ENCODE measurements at places on chromosomes 1 and 21.

DNA sequence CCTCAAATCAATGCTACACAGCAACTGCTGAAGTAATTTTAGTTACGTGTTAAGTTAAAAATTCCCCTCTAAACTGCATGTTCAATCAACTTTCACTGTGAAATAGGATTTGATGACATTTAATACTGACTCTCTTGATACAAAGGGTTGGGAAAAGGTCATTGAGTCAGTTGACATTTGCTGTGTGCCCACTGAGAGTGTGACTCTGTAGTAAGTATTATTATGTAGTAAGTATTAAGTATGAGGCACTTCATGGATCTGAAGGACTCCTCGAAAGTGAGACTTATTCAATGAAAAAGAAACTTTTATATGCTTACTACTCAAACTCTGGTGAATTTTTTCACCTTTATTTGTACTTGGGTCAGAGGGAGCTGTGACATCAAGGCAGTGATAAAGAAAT lies 83.1 kb upstream of the S1PR1 start:
- peak; percentile 55 for DNase-seq

- DNase-seq = no peak
These were observed 205.0 kb downstream of the HMCN1 start for GRCh38 chr1:185939142-185939541.

DNA sequence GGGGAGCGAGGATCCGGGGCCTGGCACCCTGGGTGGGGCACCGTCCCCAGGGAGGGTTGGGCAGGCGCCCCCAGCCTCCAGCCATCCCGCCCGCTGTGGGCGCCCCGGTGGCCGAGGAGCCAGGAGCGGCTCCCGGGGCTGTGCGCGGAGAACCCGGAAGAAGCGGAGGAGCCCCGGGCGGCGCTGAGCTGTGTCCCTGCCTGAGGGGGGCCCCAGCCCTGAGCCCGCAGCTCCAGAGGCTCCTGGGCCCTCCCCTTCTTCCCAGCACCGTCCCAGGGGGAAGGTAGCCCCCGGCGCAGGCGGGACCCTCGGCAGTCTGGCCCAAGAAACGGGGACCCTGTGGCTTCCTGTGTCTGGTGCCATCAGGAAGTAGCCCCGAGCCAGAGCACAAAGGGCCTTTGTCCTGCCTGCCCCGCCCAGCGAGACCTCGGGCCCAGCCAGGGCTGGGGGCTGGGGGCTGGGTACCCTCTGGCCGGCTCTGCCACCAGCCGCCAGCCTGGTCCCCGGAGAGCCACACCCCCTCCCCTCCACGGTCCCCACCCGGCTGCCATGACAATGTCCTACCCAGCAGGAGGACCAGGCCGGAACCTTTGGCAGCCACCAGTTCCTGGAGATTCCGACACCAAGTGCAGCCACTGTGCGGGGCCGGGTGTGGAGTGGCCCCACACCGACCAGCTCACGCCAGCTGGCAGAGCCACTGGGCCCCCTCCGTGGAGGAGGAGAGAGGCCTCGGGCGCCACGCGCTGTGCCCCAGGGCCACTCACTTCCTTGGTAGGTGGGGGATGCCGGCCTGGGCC lies 15.6 kb upstream of the TTLL10 start:
- peak; percentile 49 for DNase-seq

- DNase-seq = no peak
These were observed 27.1 kb downstream of the FTCD start for GRCh38 chr21:46128106-46128932.

DNA sequence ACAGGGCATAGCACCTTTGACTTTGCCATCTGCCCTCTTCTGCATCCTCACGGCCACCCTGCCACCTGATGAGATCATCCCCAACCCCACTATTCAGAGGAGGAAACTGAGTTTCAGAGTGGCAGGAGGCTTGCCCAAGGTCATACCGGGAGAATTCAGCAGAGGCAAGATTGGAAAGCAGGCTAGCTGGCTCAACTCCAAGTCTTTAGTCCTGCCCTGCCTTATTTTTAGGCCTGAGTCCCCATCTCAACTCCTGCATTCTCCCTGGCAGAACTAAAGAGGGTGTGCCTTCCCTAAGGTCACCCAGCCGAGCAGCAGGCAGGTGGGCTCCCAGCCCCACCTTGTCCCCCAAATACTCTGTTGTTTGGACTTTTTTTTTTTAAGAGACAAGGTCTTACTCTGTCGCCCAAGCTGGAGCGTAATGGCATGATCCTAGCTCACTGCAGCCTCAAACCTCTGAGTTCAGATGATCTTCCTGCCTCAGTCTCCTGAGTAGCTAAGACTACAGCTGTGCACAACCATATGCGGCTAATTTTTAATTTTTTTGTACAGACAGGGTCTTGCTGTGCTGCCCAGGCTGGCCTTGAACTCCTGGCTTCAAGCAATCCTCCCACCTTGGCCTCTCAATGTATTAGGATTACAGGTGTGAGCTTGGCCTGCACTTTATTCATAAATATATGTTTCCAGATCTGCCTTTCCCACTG lies 13.8 kb upstream of the FGR start:
- DNase-seq = no peak

GRCh38 chr1:23423415-23424292 lies 894 bp downstream of the TCEA3 start:
- DNase-seq = no peak

DNA sequence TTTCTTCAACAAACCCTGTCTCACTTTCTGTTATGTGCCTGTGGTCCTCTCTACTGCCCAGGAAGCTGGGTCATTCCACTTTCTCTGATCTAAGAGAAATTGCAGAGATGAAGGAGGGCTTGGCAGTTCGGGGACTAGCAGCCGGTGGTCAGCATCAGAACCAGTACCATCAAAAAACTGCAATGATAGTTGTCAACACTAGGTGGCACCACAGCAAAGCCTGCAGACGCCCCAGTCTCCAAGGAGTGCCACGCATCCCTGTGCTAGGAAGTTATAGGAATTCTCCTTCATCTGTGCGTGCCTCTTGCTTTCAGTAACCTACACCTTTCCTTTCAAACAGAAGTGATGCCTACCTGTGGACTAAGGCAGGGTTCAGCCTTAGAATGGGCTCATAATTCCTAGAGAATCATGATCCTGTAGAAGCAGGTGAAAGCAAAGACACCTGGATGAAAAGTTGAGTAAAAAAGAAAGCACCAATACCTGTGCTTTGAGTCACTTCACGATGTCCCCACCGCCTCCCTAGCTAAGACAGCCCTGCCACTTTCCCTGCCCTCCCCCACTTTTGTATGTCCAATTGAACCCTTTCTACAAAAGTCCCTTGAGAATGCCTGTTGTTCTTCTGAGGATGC lies 129.2 kb downstream of the ADAMTS1 start:
- DNase-seq = peak; percentile 61

DNA sequence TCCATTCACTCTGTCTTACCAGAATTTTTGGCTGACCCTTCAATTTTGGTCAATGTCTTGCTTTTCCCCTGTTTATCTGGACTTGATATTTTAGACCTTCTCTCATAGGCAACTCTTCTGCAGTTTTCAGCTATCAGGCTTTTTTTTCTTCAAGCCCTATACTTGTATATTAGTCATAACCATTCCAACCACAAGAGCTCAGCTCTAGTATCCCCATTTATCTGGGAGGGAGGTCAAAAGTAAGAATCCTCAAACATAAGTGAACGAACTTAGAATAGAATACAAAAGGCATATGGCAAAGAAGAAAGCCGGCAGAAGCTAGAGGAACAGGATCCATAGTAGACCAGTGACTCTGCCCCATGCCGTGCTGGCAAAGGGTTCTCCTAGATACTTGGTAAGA lies 45.9 kb upstream of the TNFSF4 start:
- no peak for DNase-seq

DNA sequence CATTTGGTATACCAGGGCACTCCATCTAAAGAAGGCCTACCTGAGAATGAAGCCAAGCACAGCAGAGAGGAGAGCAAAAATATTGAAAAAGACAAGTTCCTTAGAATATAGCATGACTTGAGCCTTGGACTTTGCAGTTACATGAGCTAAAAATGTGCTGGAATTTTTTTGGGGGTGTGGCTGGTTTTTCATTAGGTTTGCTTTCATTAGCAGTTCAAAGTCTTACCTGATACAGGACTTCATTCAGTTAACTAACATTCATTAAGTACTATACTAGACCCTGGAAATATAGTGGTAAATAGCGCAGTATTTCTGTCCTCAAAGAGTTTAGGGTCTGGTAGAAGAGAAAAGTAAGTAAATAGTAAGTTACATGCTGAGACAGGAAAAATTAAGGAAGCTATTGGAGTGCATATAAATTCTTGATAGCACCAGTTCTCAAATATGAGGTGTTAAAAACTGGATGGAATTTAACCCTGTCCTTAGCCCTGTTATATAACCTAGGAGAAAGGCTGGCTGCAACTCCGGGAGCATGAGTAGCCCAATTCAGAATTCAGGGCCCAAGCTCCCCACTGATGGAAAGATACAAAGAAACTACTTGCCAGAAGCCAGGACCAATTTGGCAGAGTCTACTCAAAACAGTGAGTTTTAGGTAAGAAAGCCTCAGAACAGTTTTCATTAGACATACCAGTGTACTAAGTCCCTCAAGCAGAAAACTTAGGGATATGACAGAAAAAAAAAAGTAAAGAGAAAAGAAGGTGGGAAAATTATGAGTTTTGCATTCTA lies 3.1 kb upstream of the DOCK7 start:
- no peak for DNase-seq

DNA sequence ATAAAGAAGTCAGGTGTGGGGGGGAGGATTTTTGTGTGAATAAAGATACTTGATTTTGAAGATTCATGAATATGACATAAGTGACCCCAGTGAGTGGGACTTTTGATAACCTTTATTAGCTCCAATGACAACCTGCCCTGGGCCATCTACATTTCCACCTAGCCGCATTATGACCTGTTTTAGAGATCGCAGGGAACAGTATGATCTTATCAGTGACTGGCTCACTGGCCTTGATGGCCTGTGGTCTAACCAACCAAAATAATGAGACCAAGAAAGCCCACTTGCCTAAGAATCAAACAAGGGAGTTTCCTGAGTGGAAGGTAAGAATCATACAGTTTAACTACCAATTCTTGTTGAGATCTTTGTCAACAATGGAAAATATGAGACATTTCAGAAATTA lies 1.8 kb downstream of the ELAPOR1 start:
- DNase-seq = no peak

DNA sequence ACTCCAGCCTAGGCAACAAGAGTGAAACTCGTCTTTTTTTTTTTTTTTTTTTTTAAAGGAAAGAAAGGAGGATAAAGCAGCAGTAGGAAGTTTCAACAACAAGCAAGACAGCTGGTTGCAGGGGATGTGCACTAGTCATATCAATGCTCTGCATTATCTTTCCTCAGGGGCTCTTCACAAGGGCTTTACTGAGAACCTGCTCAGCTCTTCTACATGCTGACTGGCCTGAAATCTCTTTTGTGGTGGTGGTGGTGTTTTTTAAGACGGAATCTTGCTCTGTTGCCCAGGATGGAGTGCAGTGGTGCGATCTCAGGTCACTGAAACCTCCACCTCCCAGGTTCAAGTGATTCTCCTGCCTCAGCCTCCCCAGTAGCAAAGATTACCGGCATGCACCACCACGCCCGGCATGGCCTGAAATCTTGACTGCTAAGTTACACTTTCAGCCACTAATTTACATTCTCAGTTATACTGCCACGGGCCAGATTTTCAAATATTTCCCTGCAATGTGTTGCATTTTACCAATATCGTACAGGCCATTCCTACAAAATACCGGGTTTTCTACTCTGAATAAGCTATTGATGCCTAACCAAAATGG lies 68.0 kb downstream of the PUM1 start:
- no peak for DNase-seq

- DNase-seq = no peak
These were observed 680.5 kb downstream of the PTPRU start for GRCh38 chr1:29916656-29917369.

GRCh38 chr1:188584119-188584518 lies 1755.4 kb downstream of the PLA2G4A start:
- DNase-seq = no peak

DNA sequence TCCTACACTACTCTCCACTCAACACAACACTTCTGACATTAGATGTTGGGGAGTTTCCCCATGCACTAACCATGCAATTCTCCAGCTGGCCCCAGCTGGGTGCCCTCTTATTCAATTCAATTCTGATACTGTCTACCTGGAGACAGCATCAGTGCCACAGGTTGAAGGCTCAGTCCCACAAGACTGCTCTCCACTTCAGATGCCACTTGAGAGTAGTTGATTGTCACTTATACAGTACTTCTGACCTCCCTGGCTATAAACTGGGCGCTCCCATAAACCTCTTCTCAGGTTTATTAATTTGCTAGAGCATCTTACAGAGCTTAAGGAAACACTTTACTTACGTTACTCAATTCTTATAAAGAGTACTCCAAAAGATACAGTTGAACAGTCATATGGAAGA lies 442.3 kb downstream of the LRRIQ3 start:
- no peak for DNase-seq

DNA sequence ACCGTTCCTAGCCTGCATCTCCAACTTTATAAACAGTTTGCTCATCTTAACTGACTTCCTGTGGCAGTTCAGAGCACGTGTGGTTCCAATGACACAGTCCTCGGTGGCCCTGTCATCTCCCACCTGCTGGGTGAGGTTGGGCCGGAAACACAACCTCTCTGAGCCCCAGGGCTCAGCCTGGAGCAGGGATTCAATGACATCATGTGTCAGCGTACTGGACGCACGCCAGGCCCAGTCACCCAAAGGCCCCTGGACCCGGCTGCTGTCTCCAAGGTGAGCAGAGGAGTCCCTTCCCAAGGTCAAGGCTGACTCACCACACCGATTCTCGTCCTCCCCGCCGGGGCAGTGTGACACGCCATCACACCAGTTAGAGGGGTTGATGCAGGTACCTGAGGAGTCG lies 19.9 kb downstream of the TMPRSS2 start:
- DNase-seq = no peak

DNA sequence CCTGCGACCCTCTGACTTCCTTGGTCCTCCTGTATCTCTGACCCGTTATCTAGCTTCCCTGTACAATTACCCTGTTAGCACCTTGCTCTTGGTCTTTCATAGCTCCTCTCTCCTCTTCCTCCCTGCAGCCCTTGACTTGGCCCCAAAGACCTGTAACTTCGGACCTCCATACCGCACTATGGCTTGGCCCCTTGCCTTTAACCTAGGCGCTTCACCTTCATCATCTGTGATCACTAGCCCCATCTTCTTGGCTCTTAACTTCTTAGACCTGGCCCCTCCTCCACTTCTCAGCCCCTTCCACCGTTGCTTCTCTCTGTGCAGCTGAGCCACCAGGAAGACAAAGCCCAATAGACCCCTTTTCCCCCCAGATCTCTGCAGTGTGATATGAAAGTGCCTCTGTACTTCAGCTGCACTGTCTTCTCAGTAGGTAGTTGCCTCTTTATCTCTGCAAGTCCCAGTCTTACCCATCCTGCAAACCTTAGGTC lies 740 bp downstream of the ZNF691 start:
- no peak for DNase-seq

- no peak for DNase-seq
These were observed 45.4 kb downstream of the NUAK2 start for GRCh38 chr1:205275916-205276688.

All from suppressor macrophage treated with lipopolysaccharide for 4 hours (primary cell).